ENCODE measurements at places on chromosomes 1 and 21. TPM values are rescaled to one million over a fixed set of nuclear protein-coding genes. Genes with fewer than 3 reads are reported as not detected.

DNA sequence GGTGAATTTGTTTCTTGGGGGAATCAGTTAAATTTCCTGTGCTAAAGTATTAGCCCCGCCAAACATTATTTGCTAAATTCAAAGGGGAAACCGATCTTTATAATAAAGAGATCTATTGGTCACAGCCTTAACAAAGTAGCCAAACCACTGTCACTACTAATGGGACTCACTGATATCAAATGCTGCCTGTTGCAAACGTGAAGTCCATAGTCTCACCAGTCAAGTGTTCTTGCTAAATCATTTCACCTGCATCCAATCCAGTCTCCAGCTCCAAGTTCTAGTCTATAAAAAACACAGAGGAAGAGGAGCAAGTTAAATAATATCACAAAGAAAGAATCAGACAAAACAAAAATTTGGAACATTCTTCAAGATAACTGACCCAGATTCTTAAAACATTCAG lies 30.1 kb downstream of the SH3BGR start:
- no peaks in the 10 kb centered on the region for H3K27me3 ChIP-seq
- no peak overlapping the region for H3K4me3 ChIP-seq
- H3K36me3 ChIP-seq, result no peaks in the 10 kb centered on the region

GRCh38 chr1:79875187-79875586 lies 868.7 kb upstream of the ADGRL4 start:
- H3K36me3 ChIP-seq, result no peaks in the 10 kb centered on the region
- H3K4me3 ChIP-seq, result no peak overlapping the region
- H3K27ac ChIP-seq, result no peak overlapping the region
- no peak for DNase-seq
- H3K4me1 ChIP-seq, result no peaks in the 10 kb centered on the region

DNA sequence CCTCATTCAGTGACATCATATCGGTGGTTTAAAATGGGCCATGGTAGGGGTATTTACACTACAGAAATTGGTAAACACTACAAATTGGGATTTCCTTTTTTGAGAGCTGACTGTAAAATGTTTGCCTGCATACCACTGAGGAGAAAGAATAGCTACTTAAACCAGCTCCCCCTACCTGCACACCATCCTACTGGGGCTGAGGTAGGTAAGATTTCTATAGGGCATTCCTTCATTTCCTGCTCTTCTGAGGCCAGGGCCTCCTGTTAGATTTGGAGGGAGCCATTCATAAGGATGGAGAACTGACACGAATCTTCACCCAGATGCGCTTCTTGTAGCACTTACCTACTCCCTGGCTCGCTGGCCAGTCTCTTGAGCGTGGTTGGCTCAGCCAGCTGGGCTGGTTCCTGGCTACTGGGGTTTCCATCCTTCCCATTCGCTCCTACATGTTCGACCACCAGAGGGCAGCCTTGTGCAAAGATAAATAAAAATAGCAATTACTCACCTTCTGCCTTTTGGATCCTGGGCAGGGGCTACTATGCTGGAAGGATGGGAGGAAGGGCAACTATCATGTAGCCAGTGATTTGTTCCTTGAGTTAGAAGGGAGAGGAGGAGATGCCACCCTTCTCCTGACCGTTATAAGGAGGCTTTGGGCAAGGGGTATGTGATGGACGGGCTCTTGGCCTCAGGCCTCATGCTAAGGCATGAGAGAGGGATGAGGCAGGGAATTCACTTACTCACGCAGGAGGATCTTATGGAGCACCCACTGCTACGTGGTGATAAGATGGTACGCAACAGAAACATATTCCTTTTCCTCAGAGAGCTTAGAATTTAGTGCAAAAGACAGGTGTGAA lies 10.7 kb downstream of the OPTC start:
- no peak overlapping the region for H3K4me3 ChIP-seq
- H3K27me3 ChIP-seq, result no peaks in the 10 kb centered on the region
- no peaks in the 10 kb centered on the region for H3K4me1 ChIP-seq
- H3K36me3 ChIP-seq, result no peaks in the 10 kb centered on the region

DNM3 gene
- 5.3 TPM for total RNA-seq

GRCh38 chr1:61432616-61433388 lies 292.1 kb downstream of the TM2D1 start:
- no peak for DNase-seq
- no peaks in the 10 kb centered on the region for H3K27me3 ChIP-seq
- H3K27ac ChIP-seq, result no peak overlapping the region
- H3K36me3 ChIP-seq, result no peaks in the 10 kb centered on the region
- H3K4me1 ChIP-seq, result no peaks in the 10 kb centered on the region

GRCh38 chr1:18011703-18012102 lies 95.9 kb upstream of the IGSF21 start:
- no peak overlapping the region for H3K27ac ChIP-seq
- H3K4me1 ChIP-seq, result no peaks in the 10 kb centered on the region
- DNase-seq, result no peak

AK2 gene
- 123 TPM for total RNA-seq

NMNAT2 gene
- total RNA-seq, result 41.0 TPM

GRCh38 chr1:112605633-112606327 lies 13.2 kb downstream of the ST7L start:
- no peak for DNase-seq
- peaks cover 14% of the 10 kb centered on the region for H3K36me3 ChIP-seq
- no peaks in the 10 kb centered on the region for H3K4me1 ChIP-seq

DNA sequence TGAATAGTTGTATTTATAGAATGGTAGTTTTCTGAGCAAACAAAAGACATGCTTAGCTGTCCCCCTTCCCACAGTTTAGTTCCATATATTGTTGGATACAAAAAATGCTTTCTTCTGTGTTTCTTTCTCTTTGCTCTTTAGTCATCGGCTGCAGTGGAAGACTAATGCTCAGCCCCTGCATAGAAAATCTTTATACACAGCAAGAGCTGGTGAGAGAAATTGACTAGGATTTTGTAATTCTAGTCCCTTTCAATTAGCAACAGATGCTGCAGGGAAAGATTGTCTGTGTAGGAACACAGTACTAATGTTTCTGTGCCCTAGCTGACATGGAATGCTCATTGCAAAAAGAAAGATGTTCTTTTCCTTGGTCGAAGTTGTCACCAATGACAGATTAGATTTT lies 200.9 kb downstream of the RPS6KC1 start:
- H3K36me3 ChIP-seq, result no peaks in the 10 kb centered on the region
- no peaks in the 10 kb centered on the region for H3K4me1 ChIP-seq
- no peak overlapping the region for H3K4me3 ChIP-seq
- no peak for DNase-seq
- H3K27me3 ChIP-seq, result no peaks in the 10 kb centered on the region

DNA sequence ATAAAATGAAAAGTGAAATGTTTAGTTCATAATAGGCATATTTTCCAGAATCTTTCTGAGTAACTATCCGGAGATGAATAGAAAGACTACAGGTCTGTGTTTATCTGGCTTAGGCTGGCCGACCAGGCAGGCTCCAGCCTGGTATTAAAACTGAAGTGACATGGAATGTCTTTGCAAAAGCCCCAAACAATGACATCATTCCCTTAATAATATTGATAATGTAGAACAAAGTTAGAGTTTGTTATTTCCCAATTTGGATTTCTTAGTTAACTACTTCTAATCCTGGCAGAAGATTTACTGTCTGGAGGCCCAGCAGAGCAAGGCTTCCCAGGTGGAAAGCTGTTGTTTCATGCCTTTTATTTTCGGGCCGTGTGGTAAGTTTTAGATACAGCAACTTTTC lies 207.7 kb downstream of the GREM2 start:
- no peak for DNase-seq
- H3K27ac ChIP-seq, result no peak overlapping the region
- no peaks in the 10 kb centered on the region for H3K27me3 ChIP-seq
- H3K4me3 ChIP-seq, result no peak overlapping the region
- H3K36me3 ChIP-seq, result no peaks in the 10 kb centered on the region

- no peak overlapping the region for H3K4me3 ChIP-seq
- H3K27me3 ChIP-seq, result no peaks in the 10 kb centered on the region
- peaks cover 7% of the 10 kb centered on the region for H3K4me1 ChIP-seq
- H3K36me3 ChIP-seq, result no peaks in the 10 kb centered on the region
- DNase-seq, result no peak
These were observed 5.0 kb downstream of the ATXN7L2 start for GRCh38 chr1:109488696-109489095.

MAP10 gene
- 0.82 TPM for total RNA-seq

DNA sequence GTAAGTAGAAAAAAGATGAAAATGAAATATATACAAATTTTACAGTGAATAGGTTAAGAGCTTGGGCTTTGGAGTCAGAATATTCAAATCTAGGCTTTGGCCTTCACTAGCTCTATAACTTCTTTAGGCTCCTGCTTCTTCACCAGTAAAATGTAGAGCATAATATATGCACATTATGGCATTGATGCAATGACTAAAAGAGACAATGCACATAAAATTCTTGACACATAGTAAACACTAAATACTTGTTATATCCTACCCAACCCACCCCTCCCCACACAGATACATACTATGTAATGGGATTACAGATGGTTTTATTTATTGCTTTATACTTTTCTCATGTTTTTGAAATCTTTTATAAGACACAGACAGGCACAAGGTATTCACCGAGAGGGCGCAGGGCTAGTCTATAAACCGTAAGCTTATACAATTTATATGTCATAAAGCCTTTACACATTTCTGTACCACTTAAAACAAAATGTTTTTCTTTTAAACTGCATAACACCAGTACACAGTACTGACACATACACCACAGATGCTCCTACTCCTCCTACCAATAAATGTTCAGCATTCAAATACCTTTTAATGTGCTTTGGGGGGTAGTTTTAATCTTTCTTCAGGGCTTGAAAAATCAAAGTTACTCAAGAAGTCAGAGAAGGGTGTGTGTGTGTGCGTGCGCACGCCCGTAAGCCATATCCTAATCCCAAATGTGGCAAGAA lies 109.8 kb downstream of the ACBD6 start:
- H3K27ac ChIP-seq, result no peak overlapping the region
- no peaks in the 10 kb centered on the region for H3K4me1 ChIP-seq
- H3K27me3 ChIP-seq, result no peaks in the 10 kb centered on the region
- no peak for DNase-seq
- H3K36me3 ChIP-seq, result no peaks in the 10 kb centered on the region
- H3K4me3 ChIP-seq, result no peak overlapping the region

DNA sequence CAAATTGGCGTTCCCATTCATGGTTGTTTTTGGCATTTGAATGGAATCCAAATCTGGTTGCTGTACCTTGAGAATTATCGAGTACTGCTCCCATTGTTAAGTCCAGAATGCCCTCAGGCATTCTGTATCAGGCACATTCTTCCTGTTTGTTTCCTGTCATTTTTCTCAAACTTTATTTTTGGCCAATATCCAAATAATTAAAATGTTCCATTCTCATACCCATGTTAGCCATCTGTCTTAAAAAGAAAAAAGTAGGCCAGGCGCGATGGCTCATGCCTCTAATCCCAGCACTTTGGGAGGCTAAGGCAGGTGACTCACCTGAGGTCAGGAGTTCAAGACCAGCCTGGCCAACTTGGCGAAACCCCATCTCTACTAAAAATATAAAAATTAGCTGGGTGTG lies 29.3 kb upstream of the SHISA4 start:
- H3K36me3 ChIP-seq, result no peaks in the 10 kb centered on the region
- no peak overlapping the region for H3K4me3 ChIP-seq
- H3K27ac ChIP-seq, result no peak overlapping the region
- H3K4me1 ChIP-seq, result no peaks in the 10 kb centered on the region
- no peaks in the 10 kb centered on the region for H3K27me3 ChIP-seq
- DNase-seq, result no peak

A3GALT2 gene
- not detected for total RNA-seq

- H3K4me3 ChIP-seq, result no peak overlapping the region
- no peak for DNase-seq
- no peaks in the 10 kb centered on the region for H3K27me3 ChIP-seq
- peaks cover 4% of the 10 kb centered on the region for H3K36me3 ChIP-seq
These were observed 2.8 kb downstream of the PEA15 start for GRCh38 chr1:160207771-160208556.

GRCh38 chr1:202815120-202815519 lies 4.4 kb downstream of the PCAT6 start:
- H3K27ac ChIP-seq, result no peak overlapping the region
- no peaks in the 10 kb centered on the region for H3K4me1 ChIP-seq
- no peaks in the 10 kb centered on the region for H3K36me3 ChIP-seq
- no peaks in the 10 kb centered on the region for H3K27me3 ChIP-seq
- H3K4me3 ChIP-seq, result no peak overlapping the region
- DNase-seq, result no peak

- DNase-seq, result no peak
- no peak overlapping the region for H3K27ac ChIP-seq
- peaks cover 3% of the 10 kb centered on the region for H3K4me1 ChIP-seq
- no peaks in the 10 kb centered on the region for H3K27me3 ChIP-seq
These were observed 56.6 kb downstream of the NKAIN1 start for GRCh38 chr1:31183126-31183525.

DNA sequence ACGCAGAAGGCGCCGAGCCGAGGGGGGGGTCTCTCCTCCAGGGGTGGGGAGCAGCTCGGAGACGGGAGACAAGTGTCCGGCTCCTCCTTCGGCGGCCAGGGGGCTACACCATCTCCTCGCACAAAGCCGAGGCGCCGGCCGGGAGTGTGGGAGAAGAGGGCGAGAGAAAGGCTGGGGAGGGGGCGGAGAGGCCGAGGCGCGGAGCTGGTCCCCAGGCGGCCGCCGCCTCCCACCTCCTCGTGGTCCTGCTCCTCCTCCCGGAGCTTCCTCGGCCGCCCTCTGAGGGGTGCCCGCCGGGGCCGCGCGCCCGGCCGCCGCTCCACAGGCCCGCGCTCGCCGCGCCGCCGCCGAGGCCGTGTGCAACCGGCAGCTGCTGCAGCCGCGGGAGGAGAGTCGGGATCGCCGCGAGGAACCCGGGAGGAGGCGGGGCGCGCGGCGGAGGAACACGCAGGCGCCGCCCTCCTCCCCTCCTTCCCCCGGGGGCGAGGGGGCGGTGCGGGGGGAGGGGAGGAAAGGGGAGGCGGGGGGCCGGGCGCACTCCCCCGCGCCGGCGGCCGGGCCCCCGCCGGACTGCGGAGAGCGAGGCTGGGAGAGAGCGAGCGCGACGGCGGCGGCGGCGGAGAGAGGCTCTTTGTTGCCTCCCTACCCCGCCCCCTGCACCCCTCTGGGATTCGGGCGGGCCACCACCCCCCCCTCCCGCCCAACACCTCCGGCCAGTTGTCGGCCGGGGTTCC lies at the start of gene ENAH:
ENAH (minus strand) TSS at position 395 of the 734 bp plus-strand sequence. CDS start 433 bp downstream, outside the sequence.
- H3K27ac ChIP-seq, result peak within 1 kb of the TSS; percentile 96
- no peaks in the 10 kb centered on the region for H3K4me1 ChIP-seq
- H3K4me3 ChIP-seq, result peak within 1 kb of the TSS; percentile 95
- peak; percentile 78 for DNase-seq

ELF3 gene
- total RNA-seq, result 74.4 TPM

GRCh38 chr1:180116964-180117763 lies 37.5 kb upstream of the QSOX1 start:
- no peaks in the 10 kb centered on the region for H3K27me3 ChIP-seq
- no peaks in the 10 kb centered on the region for H3K36me3 ChIP-seq
- H3K4me3 ChIP-seq, result no peak overlapping the region
- H3K27ac ChIP-seq, result no peak overlapping the region
- DNase-seq, result no peak
- no peaks in the 10 kb centered on the region for H3K4me1 ChIP-seq

- peak within 1 kb of the TSS; percentile 27 for H3K27ac ChIP-seq
- no peaks in the 10 kb centered on the region for H3K27me3 ChIP-seq
- H3K4me1 ChIP-seq, result no peaks in the 10 kb centered on the region
- no peaks in the 10 kb centered on the region for H3K36me3 ChIP-seq
- no peak for DNase-seq
- H3K4me3 ChIP-seq, result no peak within 1 kb of the TSS
These were observed at the start of gene PLA2G5 for GRCh38 chr1:20069874-20070273. Gene PLA2G5 (plus strand): TSS chr1:20070194. CDS start chr1:20084831, 14,637 bp downstream.
